ENCODE measurements at places on chromosomes 7 and 10.

DNA sequence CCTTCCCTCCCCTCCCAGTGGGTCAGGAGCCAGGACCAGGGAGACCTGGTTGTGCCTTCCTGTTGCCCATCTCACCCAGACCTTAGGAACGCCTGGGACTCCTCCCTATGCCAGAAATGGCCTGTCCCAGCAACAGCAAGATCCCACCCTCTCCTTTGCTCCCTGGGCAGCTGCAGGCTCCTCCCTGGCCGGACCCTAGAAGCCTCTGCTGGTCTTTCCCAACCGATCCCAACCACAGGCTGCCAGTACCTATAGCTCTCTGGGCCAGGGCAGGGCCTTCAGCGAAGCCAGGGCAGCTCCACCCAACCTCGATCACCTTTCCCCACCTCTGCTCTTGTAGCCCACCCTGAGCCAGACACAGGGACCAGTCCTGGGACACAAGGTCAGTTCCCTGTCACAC, 21.9 kb downstream of the LDB3 start:
- no peak for DNase-seq

DNA sequence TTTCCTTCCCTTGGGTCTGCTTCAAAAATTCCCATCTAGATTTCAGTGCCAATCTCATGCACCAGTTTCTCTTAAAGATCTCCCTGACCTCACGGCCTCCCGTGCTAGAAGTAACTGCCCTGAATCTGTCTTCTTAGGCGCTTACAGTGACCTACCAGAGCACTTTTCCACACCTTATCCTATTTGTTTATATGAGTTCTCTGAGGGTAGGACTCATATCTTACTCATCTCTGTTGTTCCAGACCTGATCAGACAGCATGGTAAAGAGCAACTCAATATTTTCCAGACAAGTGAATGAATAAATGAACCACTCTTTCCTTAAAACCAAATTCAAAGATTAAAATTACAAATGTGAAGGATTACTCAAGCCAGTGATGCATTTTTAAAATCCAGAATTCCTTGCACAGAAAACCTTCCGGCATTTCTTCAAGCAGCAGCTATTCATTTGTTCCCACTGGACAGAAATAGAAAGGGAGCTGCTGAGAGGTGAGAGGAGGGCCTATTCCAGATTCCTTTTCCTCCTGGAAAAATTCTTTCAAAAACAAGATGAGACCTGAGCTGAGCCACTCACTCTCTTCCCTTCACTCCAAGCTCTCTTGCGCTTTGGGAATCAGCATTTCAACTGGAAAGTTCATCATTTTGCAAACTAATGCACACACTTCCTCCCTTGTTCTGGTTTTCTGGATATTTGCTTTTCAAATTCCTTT, 94.6 kb downstream of the ELMO1 start:
- no peak for DNase-seq

DNA sequence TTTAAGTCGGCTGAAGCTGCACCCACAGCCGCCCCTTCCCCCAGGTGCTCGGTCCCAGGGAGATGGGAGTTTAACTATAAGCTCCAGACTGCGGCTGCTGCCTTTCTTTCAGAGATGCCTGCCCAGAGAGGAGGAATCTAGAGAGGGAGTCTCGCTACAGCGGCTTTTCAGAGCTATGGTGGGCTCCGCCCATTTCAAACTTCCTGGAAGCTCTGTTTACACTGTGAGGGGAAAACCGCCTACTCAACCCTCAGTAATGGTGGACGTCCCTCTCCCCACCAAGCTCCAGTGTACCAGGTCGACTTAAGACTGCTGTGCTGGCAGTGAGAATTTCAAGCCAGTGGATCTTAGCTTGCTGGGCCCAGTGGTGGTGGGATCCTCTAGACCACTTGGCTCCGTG, 135.4 kb downstream of the CXCL12 start:
- DNase-seq, result no peak

DNA sequence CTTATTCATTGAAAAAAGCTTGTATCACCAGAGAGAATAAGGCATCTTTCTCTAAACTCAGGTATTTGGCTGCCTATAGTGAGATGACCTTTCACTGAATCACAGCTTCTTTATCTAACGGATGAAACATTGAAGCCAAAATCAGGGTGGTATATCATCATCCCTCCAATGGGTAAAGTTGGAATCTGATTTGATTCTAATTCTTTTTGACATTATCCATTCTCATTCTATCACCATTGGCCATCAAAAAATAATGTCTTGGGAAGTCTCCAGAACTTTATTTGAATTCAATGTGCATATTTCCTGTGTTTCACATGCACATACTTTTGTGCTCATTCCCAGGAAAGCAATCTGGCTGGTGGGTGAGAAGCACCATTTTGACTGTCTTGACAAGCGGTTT, 95.2 kb downstream of the PLPP4 start:
- DNase-seq, result no peak

DNA sequence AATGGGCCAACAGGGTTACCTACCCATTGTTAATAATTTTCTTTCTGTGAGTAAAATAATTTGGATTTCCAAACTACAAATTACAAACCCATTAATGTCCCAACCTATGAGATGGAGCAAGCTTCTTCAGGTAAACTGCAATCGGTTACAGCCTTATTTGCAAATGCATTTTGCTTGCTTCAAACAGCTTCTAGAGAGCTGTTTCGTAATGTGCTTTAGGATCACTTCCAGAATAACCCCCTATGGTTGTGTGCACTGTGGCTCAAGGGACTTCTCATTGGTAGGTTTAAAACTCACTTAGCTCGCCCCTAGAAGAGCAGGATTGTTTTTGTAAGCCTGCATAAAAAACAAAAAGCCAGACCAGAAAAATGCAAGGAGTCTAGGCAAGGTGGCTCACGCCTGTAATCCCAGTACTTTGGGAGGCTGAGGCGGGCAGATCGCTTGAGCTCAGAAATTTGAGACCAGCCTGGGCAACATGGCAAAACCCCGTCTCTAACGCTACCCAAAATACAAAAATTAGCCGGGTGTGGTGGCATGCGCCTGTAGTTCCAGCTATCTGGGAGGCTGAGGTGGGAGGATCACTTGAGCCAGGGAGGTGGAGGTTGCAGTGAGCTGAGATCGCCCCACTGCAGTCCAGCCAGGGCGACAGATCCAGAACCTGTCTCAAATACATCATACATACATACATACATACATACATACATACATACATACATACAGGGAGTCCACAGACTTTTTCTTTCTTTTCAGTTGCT, 3.3 kb upstream of the MAP3K8 start:
- DNase-seq, result no peak

- no peak for DNase-seq
Observed at GRCh38 chr7:18902892-18903291, 214.5 kb downstream of the TWIST1 start.

GRCh38 chr7:107162475-107162874, 6.3 kb upstream of the HBP1 start:
- no peak for DNase-seq

DNA sequence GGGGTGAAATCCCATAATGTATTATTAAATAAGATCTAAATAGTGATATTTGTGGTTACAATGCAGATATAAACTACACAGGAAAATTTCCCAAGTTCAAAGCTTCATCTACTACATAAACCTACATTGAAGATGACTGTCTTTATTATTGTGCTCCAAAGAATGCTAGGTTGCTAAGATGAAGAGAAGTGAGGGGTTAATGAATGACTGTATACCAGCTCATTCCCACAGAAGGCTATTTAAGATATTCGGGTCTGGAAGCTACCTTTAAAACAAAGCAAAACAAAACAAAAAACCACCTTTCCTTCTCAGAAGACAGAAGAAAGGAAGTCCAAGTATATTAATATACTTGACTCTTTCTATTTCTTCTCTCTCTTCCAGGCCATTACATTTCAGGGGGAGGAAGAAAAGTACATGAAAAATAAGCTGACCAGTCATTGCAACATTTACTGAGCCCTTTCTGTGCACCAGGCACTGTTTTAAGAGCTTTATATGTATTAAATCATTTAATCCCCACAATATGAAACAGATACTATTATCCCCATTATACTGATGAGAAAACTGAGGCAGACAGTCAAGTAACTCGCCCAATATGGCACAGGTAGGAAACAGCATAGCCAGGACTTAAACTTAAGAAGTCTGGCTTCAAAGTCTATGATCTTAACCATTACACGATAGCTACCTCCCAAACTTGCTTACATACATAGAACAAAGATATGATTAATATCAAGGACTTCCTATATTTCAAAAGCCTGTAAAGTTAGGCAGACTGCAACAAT, 48.1 kb downstream of the TNPO3 start:
- no peak for DNase-seq

DNA sequence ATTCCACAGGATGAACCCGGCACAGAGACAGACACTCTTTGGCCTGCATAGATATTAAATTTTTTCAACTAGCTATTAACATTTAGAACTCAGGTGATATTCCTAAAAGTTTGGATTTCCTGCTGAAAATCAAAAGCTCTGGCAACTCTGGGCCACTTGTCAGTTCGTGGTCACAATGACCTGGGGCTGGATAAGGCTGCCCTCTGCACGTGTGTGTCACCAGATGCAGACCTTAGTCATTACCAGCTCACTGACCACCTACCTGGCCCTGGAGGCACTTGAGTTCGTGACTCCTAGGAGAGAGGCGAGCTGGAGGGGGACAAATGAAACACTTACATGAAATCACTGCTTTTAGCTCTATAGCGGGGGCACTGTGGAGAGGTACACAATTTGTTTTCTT, 126.5 kb downstream of the HIPK2 start:
- DNase-seq, result no peak

DNA sequence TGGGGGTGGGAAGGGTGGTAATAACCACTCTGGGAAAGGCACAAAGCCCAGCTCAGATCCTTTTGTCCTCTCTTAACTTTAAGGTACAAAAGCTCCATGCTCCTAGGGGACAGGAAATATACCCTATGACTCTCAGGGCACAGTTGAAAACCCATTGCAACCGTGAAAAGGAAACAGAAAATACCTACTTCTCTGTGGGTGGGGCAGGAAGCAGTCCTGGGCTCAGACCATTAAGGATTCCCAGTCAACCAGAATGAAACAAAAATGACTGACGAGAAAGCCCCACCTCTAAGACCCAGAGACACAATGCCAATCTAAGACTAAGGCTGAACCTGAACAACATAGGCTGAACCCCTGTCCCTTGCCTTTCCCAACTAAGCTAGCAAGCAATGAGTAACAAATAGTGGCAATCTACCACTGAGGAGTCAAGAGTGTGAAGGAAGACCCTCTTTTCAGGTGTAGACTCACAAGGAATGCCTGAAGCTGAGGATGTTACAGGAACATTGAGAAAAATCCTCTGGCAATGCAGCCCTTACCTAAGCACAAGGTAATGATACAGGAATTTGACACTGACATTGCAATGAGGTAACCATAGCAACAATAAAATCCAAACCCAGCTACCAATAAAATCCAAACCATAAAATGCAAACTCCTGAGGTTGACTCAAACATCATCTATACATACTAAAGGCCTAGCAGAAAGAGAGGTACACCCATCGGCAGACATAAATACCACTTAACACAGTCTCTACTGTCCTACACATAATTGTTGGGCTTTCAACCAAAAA, 380.1 kb downstream of the HPSE2 start:
- no peak for DNase-seq

DNA sequence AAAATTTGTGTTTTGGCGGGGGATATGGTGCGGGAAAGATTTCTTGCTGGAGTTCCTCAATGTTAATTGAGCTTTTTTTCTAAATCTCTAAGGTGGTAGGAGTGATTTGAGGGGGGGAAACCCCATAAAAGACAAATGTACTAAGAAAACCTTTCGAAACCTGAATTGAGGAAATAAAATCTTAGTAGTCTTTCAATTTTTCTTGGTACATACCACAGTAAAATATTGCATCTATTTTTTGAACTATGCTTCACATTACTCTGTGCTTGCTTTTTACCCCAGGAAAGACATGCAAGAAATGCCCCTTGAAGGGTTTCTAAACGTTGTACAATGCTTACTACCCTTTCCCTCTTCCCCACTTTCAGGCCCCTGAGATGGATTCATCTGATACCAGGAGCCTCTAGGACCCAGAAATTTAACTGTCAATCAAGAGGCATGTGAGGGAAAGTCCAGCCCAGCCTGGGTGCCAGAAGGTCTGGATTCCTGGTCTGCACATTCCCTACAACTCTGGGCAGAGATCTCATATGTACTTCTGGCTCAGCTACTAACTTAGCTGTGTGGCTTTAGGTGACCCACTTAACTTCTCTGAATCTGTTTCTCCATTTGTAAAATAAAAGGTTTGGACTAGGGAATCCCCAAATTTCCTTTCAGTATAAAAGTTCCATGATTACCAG, 5.8 kb upstream of the PDCD4 start:
- DNase-seq, result no peak

- no peak for DNase-seq
Observed at GRCh38 chr7:100034871-100035510, 14.6 kb upstream of the ZSCAN21 start.

GRCh38 chr7:123185756-123186155, 14.0 kb downstream of the SLC13A1 start:
- no peak for DNase-seq

- DNase-seq, result no peak
Observed at GRCh38 chr7:40845943-40846342, 711.1 kb downstream of the SUGCT start.

- no peak for DNase-seq
Observed at GRCh38 chr10:34801097-34801733, 13.9 kb downstream of the PARD3 start.

DNA sequence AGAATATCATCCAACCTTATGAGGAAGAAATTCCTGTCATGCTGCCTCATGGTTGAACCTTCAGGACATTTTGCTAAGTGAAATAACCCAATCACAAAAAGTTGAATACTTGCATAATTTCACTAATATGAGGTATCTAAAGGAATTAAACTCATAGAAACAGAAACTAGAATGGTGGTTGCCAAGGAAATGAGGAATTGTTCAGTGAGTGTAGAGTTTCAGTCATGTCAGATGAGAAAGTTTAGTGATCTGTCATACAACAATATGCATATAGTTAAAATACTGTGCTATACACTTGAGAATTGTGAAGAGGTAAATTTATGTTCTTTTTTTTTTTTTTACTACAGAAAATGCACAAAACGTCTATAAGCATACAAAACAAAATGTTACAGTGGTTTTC, 60.7 kb downstream of the R3HCC1L start:
- no peak for DNase-seq

- DNase-seq, result no peak
Observed at GRCh38 chr10:49273626-49274025, 25.3 kb upstream of the C10orf71 start.

GRCh38 chr10:102241032-102241443, 274 bp downstream of the PITX3 start:
- no peak for DNase-seq

GRCh38 chr7:88452646-88453045, 146.0 kb upstream of the STEAP4 start:
- DNase-seq, result no peak

GRCh38 chr10:51063166-51063565, 11.1 kb upstream of the PRKG1 start:
- no peak for DNase-seq

GRCh38 chr10:79130255-79130654, 61.5 kb downstream of the ZMIZ1 start:
- no peak for DNase-seq

- no peak for DNase-seq
Observed at GRCh38 chr10:26555719-26556368, 117.7 kb downstream of the APBB1IP start.

DNA sequence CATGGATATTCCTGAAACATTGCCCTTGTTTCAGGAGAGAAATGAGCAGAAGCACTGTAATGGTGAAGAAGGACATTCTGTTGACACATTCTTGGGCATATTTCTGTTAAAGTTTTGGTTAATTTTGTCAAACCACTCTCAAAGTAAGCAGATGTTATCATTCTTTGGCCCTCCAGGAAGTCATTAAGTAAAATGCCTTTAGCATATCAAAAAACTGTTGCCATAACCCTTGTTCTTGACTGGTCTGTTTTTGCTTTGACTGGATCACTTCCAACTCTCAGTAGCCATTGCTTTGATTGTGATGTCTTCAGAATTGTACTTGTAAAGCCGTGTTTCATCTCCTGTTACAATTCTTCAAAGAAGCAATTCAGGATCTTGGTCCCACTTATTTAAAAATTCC, 404.3 kb upstream of the LRRTM3 start:
- no peak for DNase-seq

Measured in GM19239 (cell line).